ENCODE measurements at places on chromosomes 13 and 19. TPM values are rescaled to one million over a fixed set of nuclear protein-coding genes. Genes with fewer than 3 reads are reported as not detected.

The OR7D2 gene
- not detected for total RNA-seq

- no peaks in the 10 kb centered on the region for H3K4me1 ChIP-seq
- no peak overlapping the region for H3K27ac ChIP-seq
These were observed 11.4 kb upstream of the SPACA4 start for GRCh38 chr19:48595171-48595570.

DNA sequence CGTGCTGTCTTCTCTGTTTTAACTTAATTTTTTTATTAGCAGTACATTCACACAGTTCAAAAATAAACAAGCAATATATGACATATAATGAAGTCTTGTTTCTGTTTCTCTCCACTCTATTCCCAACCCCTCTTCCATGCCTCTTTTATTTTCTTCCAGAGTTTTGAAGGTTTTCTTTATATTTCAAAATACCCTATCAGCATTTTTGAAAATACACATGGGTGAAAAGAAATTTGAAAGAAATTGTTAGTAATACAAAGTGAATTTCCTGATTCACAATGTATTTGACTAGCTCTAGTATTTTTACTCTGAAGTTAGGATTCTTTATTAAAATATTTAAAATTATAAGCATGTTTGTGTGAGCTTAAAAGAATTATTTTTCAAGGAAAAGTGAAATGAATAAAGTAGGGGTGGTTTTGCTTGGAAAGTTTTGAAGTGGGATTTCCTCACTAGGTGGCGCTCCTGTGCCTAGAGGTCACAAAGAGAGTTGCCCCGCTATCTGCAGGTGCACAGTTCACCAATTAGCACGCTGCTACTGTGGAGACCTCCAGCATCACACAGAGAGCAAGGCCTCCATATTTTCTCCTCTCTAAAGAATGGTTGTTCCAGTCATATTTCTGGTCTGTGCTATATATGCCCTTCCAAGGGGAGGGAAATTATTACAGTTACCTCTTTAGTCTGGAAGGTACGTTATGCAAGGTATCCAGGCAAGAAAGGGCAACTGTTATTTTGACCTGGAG, 37.6 kb downstream of the SOX21 start:
- no peak overlapping the region for H3K27ac ChIP-seq
- no peaks in the 10 kb centered on the region for H3K27me3 ChIP-seq
- H3K4me3 ChIP-seq: no peak overlapping the region
- no peaks in the 10 kb centered on the region for H3K4me1 ChIP-seq
- no peaks in the 10 kb centered on the region for H3K36me3 ChIP-seq

DNA sequence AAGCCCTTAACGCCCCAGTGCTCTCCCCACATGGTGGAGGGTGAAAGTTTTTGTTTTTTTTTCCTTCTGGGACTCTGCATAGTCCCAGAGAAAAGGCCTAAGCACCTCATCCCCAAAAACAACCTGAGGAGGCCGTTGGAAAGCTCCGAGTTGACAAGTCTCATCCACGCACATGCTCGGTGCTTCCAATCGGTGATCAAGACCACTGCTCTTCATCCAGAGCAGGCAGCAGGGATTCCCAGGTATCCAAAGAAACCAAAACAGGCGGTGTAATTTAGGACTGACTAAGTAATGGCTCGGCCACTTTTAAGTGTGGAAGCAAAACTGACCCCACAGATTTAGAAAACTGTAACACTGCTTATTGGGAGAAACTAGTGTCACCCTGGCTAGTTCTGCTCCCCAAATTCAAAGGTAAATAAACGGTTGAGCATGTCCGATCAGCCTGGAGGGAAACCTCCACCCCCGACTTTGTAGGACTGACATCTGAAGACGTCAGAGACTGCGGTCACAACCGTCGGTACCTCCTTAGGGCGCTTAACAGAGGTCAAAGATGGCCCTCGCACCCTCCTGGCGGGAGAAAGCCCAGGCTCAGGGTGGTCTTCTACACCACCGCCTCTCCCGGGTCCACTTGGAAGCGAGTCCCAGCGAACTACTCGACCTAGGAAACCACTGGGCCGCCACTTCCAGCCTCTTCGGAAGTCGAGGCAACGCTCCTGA, 997 bp upstream of the ZNF446 start:
- H3K36me3 ChIP-seq: peaks cover 19% of the 10 kb centered on the region
- H3K4me1 ChIP-seq: peaks cover 20% of the 10 kb centered on the region
- H3K27me3 ChIP-seq: no peaks in the 10 kb centered on the region

DNA sequence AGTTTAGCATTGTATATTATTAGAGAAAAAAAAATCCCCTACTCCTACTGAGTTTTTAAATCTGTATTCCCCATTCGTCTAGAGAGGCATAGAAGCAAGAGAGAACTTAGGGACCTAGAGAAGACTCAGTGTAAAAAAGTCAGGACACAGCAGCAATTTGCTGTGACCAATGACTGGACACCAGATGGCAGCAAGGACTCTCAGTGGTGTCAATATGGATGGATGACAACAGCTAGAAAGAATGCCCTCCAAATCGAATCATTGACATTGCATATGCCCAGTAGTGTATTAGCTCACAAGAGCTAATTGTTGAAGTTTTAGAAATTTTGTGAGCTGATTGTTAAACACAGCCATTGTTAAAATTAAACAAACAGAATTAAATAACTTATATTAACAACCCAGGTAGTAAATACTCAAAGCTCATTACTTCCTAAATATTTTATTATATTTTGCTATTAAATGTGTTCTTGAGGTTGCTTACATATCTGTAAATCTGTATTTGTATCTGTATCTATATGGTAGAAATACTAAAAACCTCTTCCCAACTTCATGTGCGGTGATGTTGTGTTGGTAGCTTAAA, 43.9 kb downstream of the SIAH3 start:
- H3K4me3 ChIP-seq: no peak overlapping the region
- H3K27ac ChIP-seq: no peak overlapping the region
- no peaks in the 10 kb centered on the region for H3K27me3 ChIP-seq
- H3K4me1 ChIP-seq: no peaks in the 10 kb centered on the region
- H3K36me3 ChIP-seq: no peaks in the 10 kb centered on the region

GRCh38 chr13:43260999-43261398, 237.6 kb downstream of the DNAJC15 start:
- no peaks in the 10 kb centered on the region for H3K27me3 ChIP-seq
- H3K27ac ChIP-seq: no peak overlapping the region
- no peak overlapping the region for H3K4me3 ChIP-seq
- H3K4me1 ChIP-seq: no peaks in the 10 kb centered on the region

DNA sequence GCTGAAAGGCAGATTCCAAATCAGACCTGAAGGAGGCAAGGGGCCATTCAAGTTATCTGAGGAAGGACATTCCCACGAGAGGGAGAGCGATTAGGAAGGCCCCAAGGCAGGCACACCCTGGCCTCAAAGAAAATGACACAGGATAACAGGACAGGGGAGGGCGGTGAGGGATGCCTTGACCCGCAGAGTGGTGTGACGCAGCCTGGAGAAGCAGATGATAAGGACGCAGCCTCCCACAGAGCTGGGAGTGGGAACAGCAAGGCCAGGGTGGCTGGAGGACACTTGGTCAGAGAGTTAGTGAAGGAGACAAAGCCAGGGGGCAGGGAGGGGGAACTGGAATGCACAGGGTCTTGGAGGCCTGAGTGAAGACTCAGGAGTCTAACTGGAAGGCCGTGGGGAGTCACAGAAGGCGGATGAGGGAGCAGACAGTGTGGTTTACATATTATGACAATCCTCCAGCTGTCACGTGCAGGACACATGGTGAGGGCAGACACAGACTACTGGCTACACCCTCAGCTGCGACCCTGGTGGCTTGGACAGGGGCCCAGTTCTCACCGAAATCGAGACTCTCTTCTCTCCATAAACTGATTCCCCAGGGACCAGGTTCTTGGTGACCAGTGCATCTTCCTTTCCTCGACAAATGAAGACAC, 5.8 kb upstream of the DYRK1B start:
- H3K27ac ChIP-seq: no peak overlapping the region
- peaks cover 28% of the 10 kb centered on the region for H3K4me1 ChIP-seq
- H3K36me3 ChIP-seq: peaks cover 49% of the 10 kb centered on the region
- no peaks in the 10 kb centered on the region for H3K27me3 ChIP-seq
- DNase-seq: no peak

Measured in vagina (tissue), 2 donors.